ENCODE measurements at places on chromosomes 6 and 20.

DNA sequence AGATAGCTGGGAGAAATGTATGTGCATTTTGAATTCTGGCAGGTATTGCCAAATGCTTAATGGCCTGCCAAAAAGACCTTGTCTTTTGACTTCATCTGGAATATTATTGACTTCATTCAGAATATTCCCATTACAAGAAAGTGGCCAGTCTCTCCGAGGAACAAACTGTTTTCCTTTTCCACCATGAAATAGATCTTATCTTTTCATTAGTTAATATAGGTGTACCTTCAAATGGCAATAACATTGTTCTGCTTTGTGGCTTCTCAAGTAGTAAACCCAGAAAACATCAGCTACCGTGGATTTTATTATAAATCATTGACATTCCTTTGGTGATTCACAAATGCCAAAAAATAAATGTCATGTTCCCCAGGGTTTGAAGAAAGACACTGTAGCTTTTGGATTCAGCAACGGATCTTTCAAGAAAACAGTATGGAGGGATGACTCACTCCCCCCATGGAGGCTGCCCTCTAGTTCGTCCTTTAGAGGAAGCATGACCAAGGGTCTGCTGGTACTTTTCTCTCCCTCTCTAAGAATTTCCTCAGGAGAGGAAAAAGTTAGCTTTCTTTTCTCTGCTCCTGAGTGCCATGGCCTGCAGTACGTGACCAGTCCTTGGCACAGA is 1.1 kb upstream of the RNF182 start:
- peak; percentile 68 for DNase-seq

DNA sequence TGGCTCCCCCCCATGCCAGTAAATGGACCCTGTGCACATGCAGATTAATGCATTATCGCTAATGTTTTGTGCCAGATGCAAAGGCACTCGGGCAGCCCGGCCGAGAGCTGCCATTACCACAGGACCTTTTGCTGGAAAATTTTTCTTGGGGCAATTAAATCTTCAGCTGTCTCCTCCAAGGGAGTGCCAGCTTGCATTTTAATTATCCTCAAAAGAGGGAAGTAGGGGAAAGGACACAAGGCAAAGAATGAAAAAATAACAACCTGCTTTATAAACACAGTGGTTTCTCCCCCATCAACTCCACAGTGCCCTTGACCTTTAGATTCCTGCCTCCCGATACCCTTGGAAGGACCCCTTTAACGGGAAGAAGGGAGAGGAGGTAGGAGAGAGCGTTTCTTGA is 48.2 kb downstream of the PDYN start:
- DNase-seq: no peak

- no peak for DNase-seq
Measured at GRCh38 chr6:4916954-4917561, 86.8 kb downstream of the RPP40 start.

DNA sequence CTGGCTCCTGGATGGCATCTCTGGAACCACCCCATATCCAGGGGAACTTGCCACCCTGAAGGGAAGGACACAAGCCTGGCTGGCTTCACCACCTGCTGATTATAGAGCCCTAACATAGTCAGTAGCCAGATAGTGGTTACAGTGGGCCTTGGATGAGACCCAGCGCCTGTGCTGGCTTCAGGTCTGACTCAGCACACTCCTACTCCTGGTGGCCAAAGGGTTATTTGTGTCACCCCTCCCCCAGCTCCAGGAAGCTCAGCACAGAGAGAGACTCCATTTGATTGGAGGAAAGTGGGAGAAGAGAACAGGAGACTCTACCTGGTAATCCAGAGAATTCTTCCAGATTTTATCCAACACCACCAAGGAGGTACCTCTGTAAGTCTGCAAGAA is 12.8 kb downstream of the SNX14 start:
- peak; percentile 73 for DNase-seq

DNA sequence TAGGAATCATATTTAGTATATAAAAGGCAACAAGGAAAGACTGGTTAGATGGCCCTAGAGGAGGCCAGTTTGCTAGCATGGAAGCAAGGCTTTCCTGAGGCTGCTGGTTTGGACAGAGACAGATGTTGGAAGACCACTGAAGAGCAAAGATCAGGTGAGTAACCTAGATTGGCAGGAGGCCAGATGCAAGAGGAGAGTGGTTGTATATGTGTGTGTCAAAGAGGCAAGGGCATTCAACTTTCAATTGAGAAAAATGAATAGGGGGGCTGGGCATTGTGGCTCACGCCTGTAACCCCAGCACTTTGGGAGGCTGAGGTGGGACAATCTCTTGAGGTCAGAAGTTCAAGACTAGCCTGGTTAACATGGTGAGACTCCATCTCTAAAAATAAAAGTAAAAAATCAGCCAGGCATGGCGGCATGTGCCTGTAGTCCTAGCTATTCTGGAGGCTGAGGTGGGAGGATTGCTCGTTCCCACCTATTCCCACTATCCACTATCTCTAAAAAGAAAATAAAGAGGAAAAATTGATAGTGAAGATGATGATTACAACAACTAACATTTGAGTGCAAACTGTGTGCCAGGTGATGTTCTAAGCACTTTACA is 79.8 kb downstream of the PRDM1 start:
- DNase-seq: peak; percentile 75

GRCh38 chr20:39016506-39016905 is 54.4 kb downstream of the DHX35 start:
- DNase-seq: no peak

GRCh38 chr20:57056651-57057050 is 209.8 kb downstream of the BMP7 start:
- DNase-seq: no peak

- DNase-seq: no peak
Measured at GRCh38 chr20:34979366-34980153, 23.9 kb downstream of the MYH7B start.

DNA sequence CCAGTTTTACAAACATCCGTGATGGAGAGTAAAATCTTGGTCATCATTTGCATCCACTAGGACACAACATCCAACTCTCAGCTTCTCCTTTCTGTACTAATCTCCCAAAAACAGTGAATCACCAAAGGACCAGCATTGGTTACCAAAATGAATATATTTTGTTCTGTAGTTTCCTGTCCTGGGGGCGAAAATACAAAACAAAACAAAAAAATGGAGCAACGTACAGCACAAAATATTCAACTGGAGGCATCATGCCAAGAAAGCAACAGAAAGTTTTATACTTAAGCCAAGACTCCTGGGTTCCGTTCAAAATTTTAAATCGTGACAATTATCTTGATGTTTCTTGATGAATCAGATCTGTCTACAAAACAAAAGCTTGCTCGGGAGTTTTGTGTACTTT is 126.6 kb upstream of the CCDC28A start:
- DNase-seq: peak; percentile 63

DNA sequence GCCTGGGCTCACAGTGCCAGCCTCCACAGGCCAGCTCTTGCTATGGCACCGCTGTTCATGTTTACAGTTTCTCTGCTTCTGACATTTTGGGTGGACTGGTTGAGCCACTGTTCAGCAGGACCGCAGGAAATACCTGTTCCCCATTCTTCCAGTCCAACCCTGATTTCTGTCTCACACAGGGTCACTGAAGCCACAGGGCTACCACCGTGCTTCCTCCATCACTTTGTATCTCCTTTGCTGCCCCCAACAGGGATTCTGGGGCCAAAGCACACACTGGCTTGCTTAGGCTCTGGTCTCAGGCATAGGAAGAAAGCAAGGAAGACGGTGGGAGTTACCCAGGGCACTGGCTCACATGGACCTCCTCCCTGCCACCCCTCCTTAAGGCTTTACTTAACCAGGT is 164.5 kb downstream of the UNC5CL start:
- DNase-seq: no peak

DNA sequence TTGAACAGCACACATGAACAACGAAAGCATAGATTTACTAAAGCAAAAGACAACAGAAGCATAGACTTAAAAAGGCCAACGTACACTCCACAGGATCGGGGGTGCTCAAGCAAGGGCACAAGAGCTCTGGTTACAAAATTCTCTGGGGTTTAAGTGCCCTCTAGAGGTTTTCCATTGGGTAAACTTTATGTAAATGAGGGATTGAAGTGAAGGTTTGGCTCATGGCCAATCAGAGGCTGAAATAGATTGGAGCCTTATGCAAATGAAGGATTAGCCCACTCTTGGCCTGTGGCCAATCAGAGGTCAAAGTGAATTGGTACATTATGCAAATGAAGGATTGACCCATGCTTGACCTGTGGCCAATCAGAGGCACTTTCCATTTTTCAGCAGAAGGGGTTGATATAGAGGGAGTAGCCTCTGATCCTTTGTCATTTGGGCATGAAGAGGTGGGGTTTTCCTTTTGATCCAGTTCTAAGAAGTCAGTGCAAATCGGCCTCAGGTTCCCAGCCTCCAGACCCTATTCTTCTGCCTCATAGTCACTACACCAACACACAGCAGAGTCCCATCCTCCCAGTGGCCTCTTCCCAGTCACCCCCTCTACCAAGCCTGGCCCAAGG is 244.9 kb downstream of the THBS2 start:
- no peak for DNase-seq

DNA sequence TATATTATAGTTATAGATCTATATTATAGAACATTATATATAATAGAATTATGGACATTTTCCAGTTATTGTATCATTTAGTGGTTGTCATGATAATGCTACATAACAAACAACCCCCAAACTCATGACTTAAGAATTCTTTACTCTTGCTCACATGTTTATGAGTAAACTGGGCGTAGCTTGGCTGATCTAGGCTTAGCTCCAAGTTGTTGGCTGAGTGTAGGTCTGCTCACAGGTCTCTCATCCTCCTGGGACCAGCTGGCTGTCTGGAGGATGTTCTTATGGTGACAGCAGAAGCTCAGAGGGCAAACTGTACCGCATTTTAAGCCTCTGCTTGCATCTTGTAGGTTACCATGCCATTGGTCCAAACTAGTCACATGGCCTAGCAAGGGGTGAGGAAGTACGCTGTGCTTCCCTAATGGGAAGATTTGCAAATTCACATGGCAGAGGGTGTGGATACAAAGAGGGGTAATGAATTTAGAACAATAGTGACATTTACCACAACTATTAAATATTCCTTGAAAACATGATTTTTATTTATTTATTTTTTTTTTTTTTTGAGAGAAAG is 34.2 kb downstream of the ARHGAP40 start:
- DNase-seq: peak; percentile 31

DNA sequence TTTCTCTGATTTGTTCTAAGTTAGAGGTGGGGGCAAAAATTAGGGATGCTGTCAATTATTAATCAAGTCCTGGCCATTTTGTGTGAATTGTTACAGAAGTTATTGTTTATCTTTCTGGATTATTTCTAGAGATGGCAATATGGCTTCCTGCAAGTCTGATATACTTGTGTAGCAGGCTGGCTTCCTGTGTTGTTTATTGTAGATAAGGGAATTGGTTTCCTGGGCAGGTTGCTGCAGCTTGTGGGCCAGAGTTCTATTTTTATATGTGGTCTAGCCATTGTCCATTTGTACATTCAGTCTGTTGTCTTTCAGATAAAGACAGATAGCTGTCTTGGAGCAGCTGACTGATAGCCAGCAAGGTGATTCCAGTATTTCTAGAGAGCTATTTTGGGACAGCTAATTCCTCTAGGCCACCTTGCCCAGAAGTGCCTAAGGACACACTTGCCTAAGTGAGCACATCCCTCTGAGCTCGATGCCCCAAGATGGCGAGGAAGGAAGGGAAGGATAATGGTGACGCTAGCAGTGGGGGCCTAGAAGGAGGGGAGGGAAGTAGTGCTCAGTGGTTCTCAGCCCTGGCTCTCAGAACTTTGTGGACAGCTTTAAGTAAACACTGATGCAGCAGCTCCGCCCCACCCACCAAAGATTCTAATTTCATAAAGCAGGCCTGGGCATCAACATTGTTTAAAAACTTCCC is 25.5 kb downstream of the DDO start:
- no peak for DNase-seq

GRCh38 chr6:66522864-66523263 is 815.8 kb upstream of the EYS start:
- no peak for DNase-seq

DNA sequence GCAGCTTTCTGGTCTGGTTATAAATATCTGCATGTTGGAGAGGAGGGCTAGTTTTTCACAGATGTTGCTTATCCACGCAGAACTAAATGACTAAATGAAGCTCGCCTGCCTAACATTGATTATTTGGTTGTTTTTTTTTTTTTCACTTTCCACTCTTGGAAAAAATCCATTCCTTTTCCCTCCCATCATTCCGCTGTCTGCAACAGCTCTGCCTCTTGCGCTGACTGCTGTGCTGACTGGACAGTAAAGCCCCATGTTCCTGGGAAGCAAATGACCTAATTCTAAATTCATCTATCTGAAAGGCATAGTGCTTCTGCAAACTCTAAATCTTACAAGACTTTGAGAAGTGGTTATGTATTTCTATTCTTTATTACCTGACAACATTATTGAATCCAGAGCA is 255.5 kb upstream of the PLN start:
- DNase-seq: no peak

- no peak for DNase-seq
Measured at GRCh38 chr6:12343440-12344162, 53.4 kb downstream of the EDN1 start.

DNA sequence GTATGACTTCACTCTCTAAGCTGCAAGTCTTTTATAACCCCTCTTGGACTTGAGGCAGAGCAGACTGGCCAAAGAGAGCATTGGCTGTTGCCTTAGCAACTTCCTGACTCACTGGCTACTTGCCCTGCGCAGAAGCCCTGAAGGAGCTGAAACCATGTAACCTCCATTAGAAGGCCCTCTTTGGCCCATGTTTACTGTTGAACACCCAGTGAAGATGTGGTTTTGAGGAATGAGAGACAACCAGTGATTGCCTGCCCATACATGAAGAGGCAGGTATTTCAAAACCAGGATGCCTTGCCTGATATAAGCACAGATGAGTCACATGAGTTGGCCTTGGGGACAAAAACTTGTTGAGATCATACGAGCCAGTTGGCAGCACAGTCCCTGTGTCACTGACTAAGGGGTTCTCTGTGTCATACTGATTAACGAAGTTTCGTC is 182.5 kb downstream of the EDN1 start:
- peak; percentile 83 for DNase-seq

GRCh38 chr20:18852318-18852717 is 38.7 kb downstream of the SCP2D1 start:
- DNase-seq: no peak

- DNase-seq: no peak
Measured at GRCh38 chr6:912871-913835, 220.2 kb upstream of the EXOC2 start.

DNA sequence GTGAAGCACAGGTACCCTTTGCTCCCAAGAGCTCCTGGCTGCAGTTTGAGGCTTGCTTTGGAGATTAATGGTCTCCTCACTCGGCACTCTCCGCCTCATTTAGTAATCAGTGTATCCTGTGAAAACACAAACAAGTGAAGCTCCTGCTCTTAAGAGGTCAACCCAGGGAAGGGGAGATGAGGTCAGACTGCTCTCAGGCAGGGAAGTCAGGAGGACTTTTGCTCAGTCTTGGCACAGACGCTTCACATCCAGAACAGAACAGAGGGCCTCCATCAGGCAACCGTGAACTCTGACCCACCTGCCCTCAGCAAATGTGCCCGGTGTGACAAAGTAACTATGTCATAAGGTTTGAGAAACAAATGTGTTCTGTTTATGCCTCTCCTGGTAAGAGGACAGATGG is 428.8 kb upstream of the JARID2 start:
- DNase-seq: no peak

Measured in astrocyte (in vitro differentiated cells and primary cell).